A673 (cell line): ENCODE measurements at places on chromosomes 13 and 19. TPM values are rescaled to one million over a fixed set of nuclear protein-coding genes. Genes with fewer than 3 reads are reported as not detected.

ERVK3-1 gene
- total RNA-seq, result 57.8 and 77.1 TPM in 2 replicates

SLC7A10 gene
- total RNA-seq, result 0.17 and 0.28 TPM in 2 replicates

GRCh38 chr13:100753376-100753775 lies 78.8 kb upstream of the TMTC4 start:
- H3K4me1 ChIP-seq, result no peaks in the 10 kb centered on the region
- no peaks in the 10 kb centered on the region for H3K36me3 ChIP-seq
- H3K4me3 ChIP-seq, result no peak overlapping the region
- no peak overlapping the region for H3K27ac ChIP-seq
- H3K27me3 ChIP-seq, result no peaks in the 10 kb centered on the region
- DNase-seq, result no peak

- H3K4me1 ChIP-seq, result no peaks in the 10 kb centered on the region
- H3K36me3 ChIP-seq, result no peaks in the 10 kb centered on the region
- peak overlapping the region; percentile 13 for H3K4me3 ChIP-seq
- H3K27me3 ChIP-seq, result no peaks in the 10 kb centered on the region
- no peak overlapping the region for H3K27ac ChIP-seq
These were observed 177.5 kb downstream of the DCLK1 start for GRCh38 chr13:35953537-35954206.

DNA sequence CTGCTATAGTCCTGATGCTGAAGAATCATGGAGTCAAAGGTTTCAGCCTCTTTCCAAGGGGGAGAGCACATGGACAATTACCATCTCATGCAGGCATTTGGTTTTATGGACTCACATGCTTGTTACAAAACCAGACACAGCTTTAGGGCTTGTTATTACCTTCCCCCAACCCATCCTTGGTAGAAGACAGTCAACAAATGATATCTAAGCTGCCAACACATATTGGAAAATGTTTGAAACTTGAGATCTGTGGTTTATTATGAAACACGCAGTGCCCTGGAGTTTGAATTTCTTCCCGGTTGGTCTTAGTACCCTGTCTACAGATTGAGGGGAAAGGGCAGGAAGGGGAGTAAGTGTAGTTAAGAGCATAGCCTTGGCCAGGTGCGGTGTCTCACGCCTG lies 12.5 kb upstream of the CYP2A6 start:
- no peak overlapping the region for H3K4me3 ChIP-seq
- DNase-seq, result no peak
- no peaks in the 10 kb centered on the region for H3K4me1 ChIP-seq
- H3K27me3 ChIP-seq, result peaks cover under 1% of the 10 kb centered on the region
- H3K27ac ChIP-seq, result no peak overlapping the region
- no peaks in the 10 kb centered on the region for H3K36me3 ChIP-seq

DNA sequence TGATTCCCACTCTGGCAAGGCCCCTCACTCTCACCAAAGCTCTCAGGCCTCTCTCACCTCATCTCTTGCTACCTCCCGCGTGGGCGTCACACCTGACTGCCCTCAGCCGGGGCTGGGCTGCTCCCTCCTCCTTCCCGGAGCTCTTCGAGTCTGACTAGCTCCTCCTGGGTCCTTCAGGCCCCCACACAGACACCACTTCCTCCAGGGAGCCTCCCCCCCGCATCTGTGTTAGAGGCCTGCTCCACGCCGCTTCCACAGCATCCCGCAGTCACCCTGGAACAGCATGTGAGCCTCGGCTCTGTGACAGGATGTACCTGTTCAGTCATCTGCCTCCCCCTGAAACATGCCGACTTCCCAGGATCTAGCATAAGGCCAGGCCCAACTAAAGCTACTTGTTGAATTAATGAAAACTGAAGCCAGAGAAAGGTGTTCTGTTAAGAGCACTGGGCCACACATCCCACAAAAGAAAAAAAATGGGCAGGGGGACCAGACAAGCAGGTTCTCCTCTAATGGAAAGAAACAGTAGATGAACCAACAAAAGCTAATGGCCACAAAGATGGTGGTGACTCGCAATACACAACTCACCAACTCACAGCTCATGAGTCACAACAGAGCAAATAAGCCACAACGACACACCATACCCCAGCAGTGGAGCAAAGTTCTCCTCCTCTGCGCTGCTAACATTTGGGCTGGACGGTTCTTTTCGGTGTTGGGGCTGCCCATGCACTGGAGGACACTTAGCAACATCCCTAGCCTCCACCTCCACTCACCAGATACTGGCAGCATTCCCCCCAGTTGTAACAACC lies 3.0 kb downstream of the PPP6R1 start:
- H3K4me3 ChIP-seq, result peak overlapping the region; percentile 2
- H3K4me1 ChIP-seq, result peaks cover 23% of the 10 kb centered on the region
- no peaks in the 10 kb centered on the region for H3K27me3 ChIP-seq
- H3K27ac ChIP-seq, result no peak overlapping the region
- H3K36me3 ChIP-seq, result peaks cover 7% of the 10 kb centered on the region
- no peak for DNase-seq
